ENCODE measurements at places on chromosomes 2 and 18.

DNA sequence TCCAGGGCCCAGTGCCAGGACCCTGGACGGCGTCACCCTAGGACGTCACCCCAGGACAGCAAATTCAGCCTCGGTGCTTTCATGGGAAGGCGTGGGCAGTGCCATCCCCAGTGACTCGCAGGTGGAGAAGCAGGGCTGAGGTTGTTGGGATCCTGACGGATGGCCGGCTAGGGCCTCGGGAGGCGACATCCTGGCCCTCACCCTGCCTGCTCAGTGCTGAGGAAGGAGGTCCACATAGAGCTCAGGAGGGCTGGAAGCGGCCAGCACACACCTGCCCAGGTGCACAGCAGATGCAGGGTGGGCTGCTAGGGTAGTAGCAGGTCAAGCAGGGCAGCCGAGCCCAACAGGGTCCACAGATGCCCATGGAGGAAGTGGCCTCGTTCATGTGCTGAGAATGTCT is 482.0 kb upstream of the SALL3 start:
- no peak for DNase-seq

GRCh38 chr2:112728029-112728362 is 7.2 kb downstream of the NT5DC4 start:
- no peak for DNase-seq

DNA sequence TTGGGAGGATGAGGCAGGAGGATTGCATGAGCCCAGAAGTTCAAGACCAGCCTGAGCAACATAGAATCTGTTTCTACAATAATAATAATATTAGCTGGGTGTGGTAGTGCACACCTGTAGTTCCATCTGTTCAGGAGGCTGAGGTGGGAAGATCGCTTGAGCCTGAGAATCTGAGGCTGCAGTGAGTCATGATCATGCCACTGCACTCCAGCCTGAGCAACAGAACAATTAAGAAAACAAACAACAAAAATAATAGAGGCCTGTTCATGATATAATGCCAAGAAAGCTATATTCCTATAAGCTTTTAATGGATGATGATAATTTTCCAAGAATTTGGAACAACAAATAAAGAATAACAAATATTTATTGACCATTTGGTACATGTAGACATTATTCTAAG is 6.9 kb upstream of the CCBE1 start:
- no peak for DNase-seq

GRCh38 chr2:85288244-85288725 is 39.5 kb downstream of the TGOLN2 start:
- peak; percentile 57 for DNase-seq

DNA sequence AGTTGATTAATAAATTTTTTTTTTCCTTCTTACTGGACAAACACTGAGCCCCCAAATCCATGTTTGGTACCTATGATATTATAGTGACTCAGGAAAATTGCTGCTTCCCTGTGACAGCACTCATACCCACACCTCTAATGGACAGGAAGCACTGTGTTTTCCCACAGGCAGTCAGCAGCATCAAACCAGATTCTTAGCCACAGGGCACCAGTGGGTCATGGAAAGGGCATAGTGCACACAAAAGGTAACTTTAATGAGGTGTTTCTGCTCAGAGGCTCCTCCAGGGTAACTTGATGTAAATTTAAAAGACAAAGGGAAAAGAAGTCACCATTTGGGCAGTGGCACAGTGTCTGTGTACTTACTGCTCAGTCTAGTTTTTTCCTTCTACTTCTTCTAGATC is 34.1 kb downstream of the SERPINB11 start:
- DNase-seq, result no peak

DNA sequence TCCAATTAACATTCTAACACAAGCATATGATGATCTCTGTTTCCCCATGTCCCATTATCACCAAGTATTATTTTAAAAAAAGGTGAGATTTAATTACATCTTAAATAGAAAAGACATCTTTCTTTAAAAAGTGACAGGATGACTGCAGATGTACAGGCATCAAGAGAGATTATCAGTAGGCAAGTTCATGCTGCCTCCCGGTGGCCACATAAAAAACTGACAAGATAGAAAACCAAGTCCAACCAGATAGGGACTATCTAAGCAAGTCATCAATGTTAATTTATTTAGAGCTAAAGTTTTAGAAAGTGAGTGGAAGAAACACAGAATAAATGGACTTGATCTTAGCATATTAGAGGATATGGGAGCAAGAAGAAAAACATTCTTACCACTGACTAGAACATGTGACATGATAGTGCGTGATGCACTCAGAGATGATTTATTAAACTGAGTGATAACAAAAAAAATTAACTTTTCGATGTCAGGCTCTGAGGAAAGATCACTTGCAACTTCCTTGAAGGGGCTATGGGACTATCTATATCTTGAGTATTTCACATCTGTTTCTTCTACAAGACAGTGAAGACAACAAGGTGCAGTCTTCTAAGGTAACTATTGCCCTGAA is 5.4 kb upstream of the TDRD15 start:
- DNase-seq, result peak; percentile 44

DNA sequence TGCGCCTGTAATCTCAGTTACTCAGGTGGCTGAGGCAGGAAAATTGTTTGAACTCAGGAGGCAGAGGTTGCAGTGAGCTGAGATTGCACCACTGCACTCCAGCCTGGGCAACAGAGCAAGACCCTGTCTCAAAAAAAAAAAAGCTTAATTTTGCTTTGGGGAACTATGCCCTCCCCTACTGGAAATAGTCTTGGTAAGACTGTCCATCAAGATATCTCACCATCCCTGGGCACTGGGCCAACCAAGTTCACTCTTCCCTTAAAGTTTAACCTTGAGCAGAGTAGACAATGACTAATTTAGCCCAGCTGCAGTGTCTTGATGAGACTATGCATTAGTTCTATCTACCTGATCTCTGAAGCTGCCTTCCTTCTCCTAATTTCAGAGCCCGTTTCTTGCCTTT is 44.7 kb downstream of the ASXL2 start:
- DNase-seq, result no peak

- no peak for DNase-seq
Observed at GRCh38 chr2:16862471-16862870, 196.8 kb upstream of the CYRIA start.

GRCh38 chr18:67652288-67652687 is 135.8 kb upstream of the DSEL start:
- DNase-seq, result no peak

DNA sequence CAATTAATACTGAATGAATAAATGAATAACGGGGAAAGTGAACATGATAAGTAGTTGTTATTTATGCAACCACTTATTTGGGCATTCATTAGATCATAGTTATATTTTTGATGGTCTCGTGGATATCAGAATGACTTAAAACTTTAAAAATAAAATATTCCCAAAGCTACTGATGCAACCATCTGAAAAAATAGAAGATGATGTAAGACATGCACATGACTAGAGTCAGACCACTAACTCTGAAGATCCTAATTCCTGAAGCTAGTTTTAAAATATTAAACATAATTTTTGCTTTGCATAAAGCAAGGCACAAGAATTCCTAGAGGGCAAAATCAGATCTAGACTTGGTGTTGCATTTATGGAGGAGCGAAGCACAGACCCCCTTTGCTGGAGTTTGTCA is 616.1 kb downstream of the IRS1 start:
- no peak for DNase-seq

DNA sequence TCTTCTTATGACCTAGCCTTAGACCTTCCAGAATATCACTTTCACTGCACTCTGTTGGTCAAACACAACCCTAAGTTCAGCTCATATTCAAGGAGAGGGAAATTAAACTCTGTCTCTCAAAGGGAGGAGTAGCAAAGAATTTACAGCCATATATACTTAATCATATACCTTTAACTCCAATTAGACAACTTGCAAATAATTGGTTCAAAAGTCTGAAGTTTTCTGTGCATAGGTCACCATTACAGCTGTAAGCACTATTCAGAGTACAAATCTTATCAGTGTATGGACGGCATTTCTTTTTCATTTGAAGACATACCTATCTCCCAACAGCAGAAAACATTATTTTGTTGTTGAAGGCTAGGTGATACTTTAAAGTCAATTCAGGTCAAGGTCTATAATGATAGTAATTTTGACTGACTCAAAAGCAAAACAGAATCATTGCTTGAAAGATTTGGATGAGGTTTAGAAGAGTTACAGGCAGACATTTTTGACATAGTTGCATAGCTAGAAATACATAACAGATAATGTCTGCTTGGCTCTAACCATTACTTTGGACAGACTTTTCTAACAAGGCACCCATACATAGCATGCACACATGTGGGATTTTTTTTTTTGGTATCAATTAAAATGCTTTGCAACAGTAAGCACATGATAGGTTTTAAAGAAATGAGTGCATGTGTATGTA is 131.5 kb downstream of the CPS1 start:
- no peak for DNase-seq

GRCh38 chr2:27863146-27863545 is 27.0 kb downstream of the RBKS start:
- DNase-seq, result peak; percentile 53

DNA sequence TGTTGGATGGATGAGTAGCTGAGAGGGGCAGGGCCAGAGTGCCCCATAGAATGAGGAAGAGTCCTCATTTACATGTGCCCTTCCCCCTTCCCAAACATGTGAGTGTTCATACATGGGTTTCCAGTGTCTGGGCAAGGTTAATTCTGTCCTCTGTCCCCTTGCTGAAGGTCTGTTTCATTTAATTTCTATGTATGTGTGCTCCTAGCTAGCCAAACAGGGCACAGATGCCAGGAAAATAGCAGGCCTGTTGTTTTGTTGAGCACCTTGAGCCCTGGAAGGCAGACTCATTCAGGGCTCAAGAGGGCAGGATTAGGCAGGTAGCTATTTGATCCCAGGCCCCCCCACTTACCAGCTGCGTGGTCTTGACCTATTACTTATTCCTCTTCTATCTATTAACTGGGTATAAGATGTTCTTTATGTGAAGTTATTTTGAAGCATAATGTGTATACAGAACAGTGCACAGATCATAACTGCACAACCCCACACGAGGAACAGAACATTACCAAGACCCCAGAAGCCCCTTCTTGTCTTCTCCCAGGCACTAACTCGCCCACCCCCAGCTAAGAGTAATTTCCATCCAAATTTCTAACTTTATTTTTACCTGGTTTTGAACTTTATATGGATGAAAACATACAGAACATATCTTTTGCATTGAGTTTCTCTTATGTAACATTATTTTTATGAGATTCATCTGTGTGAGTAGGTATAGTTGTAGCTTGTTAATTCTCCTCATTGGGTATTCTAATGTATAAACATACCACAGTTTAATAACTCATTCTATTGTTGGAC is 164.3 kb downstream of the RPIA start:
- DNase-seq, result no peak

DNA sequence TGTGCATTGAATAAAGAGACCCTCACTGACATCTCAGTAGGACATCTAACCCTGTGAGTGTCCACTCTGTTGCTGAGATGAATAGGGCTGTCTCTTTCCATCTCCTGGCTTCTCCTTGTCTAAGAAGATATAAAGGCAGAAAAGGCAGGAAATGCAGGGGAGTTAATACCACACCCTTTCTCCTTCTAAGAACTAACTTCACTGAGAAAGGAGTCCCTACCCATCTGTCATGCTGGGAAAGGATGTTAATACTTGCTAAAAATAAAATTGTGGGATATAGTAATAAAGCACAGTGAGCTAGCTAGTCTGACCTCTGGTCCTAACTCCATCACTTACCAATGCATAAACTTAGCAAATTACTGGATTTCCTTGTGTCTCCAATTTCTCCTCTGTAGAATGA is 213.9 kb upstream of the FIGN start:
- no peak for DNase-seq

GRCh38 chr2:161139098-161139987 is 20.9 kb upstream of the TANK start:
- DNase-seq, result peak; percentile 24

DNA sequence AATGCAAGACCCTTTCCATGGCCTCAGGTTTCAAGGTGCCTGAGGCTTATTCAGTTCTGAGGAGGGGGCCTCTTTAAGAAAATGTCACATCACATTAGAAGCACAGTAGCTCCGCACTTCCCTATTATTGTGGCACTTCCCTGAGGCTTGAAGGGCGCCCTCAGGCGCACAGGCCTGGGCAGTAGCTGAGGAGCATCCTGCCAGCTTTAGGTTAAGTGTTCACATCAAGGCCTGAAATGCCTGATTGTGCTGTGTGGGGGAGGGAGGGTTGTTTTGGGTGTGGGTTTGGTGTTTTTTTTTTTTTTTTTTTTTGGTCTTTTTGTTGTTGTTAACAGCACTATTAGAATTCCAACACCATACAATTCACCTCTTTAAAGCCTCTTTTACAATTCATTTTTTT is 107.9 kb downstream of the CABLES1 start:
- no peak for DNase-seq

GRCh38 chr2:105323111-105323510 is 6.4 kb downstream of the TGFBRAP1 start:
- DNase-seq, result no peak

DNA sequence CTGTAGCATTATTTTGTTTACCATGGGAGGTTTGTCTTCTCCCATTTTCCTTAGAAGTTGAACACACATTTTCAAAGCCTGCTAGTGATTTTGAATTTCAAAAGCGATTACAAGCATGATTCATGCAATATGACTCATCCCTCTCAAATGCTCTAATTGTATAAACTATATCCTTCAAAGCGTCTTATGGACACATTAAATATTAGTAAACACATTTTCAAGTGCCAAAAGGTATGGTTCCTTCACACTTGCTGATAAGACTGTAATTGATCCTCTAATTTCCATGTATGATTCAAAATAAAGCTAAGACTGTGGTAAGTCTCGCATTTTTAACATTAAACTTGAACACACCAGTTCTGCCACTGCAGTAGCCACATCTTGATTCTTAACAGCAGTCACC is 512.9 kb downstream of the LRRTM4 start:
- DNase-seq, result no peak

DNA sequence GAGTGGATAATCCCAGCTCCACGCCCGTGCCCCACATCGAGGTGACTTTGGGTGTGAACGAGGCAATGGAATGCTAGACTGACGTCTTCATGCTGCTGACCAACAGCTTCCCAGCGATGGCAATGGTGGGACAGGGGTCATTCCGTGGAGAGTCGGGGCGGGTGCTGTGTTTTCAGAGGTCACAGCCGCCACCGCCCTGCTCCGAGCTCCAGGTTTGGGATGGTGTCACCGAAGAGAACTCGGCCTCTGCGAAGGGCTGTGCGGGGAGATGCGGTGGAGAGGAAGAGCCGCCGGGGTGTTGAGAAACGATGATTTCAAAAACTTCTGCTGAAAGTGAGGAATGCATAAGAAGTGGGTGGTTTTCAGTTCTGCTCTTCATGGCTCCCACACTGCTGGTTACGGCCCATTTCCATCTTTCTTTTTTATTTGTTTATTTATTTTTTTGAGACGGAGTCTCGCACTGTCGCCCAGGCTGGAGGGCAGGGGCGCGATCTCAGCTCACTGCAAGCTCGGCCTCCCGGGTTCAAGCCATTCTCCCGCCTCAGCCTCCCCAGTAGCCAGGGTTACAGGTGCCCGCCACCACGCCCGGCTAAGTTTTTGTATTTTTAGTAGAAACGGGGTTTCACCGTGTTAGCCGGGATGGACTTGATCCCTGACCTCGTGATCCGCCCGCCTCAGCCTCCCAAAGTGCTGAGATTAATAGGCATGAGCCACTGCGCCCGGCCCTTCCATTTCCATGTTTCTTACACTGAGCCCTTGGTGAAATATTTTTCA is 142.6 kb downstream of the RTP5 start:
- no peak for DNase-seq

- DNase-seq, result peak; percentile 90
Observed at GRCh38 chr2:241950413-241951315, 81.1 kb downstream of the RTP5 start.

- no peak for DNase-seq
Observed at GRCh38 chr2:113910110-113910717, 20.3 kb downstream of the ACTR3 start.

Data from stomach (tissue), 19 donors.